ENCODE measurements at places on chromosomes 1 and 21.

DNA sequence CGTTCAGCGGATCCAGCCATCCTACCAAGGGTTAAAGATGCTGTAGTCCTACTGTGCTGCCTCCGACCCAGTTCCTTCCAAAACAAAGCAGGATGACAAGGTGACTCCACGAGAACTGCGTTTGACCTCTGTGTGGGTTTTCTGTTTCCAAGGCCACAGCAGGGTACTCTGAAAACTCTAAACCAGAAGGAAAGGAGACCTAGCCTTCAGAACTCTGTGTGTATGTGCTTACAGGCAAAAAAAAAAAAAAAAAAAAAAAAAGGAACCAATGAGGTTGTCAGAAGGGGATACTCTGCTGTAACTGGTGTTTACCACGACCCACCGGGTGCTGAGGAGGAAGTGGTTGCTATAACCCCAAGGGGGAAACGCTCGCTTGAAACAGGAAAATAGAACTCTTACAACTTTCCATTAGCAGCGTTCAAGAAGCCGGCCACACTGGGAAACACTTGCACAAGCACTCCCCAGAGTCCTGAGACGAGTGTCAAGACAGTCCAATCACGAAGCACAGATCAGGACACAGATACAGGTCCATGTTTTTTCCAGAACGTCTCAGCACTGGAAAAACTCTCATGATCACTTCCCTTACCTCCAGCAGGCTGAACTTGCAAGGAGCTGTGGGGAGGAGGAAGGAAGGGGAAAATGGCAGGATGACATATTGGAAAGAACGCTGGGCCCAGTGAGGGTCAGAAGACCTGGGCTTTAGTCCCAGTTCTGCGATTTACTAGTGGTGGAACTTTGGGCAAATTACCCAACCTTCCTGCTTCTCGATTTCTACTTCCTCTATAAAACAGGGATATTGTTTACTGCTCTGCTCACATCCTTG is 64.0 kb downstream of the ITPKB start:
- DNase-seq, result no peak

GRCh38 chr1:201982082-201982622 is 296 bp upstream of the RNPEP start:
- DNase-seq, result peak; percentile 78

- no peak for DNase-seq
Observed at GRCh38 chr1:168206111-168206510, 19.7 kb upstream of the SFT2D2 start.

GRCh38 chr1:213759359-213760181 is 228.2 kb upstream of the PROX1 start:
- DNase-seq, result no peak

- DNase-seq, result peak; percentile 91
Observed at GRCh38 chr1:109546311-109547109, 1.9 kb upstream of the GNAI3 start.

- no peak for DNase-seq
Observed at GRCh38 chr1:166145499-166145898, 21.3 kb downstream of the FAM78B start.

- no peak for DNase-seq
Observed at GRCh38 chr1:3889936-3890335, 10.1 kb downstream of the C1orf174 start.

GRCh38 chr1:1182491-1183220 is 9.0 kb downstream of the TTLL10 start:
- DNase-seq, result peak; percentile 22

GRCh38 chr1:228905701-228906101 is 170.4 kb downstream of the RHOU start:
- DNase-seq, result no peak

DNA sequence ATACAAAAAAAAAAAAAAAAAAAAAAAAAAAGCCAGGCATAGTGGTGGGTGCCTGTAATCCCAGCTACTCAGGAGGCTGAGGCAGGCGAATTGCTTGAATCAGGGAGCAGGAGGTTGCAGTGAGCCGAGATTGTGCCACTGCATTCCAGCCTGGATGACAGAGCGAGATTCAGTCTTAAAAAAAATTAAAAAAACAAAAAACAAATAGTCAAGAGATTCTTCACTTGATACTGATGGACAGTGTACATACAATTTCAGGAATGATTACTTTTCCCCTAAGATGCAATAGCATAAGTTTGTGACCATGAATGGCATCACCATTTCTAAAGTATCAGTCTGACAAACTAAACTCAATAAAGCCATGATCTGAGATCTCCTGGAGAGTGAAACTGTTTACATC is 60.8 kb upstream of the IVNS1ABP start:
- no peak for DNase-seq

DNA sequence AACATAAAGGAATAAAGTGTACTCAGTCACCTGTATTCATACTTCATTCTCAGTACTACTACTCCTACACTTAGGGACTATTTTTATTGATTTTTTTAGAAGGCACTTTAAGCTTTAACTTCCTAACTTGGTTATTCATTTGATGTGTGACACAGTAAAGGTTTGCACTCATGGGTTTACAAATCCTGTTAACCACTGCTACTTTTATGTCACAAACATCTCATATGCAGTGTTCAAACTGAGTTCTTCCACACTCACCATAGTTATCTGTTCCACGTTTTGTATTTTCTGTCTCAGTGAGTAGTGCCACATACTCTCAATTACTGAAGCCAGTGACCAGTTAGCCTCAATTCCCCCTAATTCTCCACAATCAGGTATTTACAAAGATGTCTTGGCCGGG is 33.2 kb downstream of the RCOR3 start:
- DNase-seq, result no peak

DNA sequence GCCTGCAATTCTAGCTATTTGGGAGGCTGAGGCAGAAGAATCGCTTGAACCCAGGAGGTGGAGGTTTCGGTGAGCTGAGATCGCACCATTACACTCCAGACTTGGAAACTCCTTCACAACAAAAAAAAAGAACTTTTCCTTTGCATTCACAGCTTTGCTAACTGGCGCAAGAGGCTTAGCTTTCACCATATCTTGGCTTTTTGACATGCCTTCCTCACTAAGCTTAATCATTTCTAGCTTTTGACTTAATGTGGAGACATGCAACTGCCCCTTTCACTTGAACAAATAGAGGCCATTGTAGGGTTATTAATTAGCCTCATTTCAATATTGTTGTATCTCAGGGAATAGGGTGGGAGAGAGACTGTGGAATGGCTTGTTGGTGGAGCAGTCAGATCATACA is 8.7 kb downstream of the KPNA6 start:
- no peak for DNase-seq

GRCh38 chr1:110857964-110858948 is 14.7 kb upstream of the CD53 start:
- DNase-seq, result no peak

DNA sequence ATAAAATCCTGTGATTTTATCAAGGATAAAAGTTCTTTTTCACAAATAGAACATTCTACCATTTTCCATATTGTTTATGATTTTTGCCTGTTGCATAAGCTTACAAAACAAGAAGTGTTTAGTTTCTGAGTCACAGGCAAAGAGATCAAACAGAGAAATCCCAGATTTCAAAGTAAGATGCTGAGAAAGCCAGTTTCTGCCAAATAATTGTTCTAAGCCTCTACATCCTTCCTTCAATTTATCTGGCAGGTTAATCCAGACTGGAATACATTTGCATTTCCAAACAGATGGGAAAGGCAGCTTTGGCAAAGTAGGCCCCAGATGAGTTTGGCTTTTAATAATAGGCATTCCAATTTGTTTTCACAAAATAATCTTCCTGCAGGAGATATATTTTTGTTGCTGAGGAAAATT is 2.5 kb downstream of the SLC1A7 start:
- DNase-seq, result no peak

- DNase-seq, result peak; percentile 37
Observed at GRCh38 chr1:18109058-18109755, 1.6 kb downstream of the IGSF21 start.

- DNase-seq, result no peak
Observed at GRCh38 chr1:95321531-95321930, 87.5 kb downstream of the RWDD3 start.

GRCh38 chr1:117657031-117657430 is 51.2 kb downstream of the TENT5C start:
- DNase-seq, result no peak

DNA sequence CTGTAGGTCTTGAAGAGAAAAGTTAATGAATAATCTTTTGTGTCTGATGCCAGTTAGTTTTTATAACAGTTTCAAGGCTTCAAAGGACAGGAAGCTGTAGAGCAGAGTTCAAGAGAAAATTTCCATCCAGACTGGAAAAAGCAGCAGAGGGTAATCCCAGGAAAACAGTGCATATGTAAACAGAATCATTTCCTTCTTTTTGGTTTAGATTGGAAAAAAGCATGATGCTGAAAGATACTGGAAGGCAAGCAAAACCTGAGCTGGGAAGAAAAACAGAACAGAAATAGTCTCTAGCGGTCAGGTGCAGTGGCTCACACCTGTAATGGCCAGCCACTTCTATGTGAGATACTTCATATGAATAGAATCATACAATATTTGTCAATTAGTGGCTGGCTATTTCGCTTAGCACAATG is 71.9 kb downstream of the ZSWIM5 start:
- DNase-seq, result no peak

- no peak for DNase-seq
Observed at GRCh38 chr1:178376008-178376407, 120.8 kb downstream of the CLEC20A start.

DNA sequence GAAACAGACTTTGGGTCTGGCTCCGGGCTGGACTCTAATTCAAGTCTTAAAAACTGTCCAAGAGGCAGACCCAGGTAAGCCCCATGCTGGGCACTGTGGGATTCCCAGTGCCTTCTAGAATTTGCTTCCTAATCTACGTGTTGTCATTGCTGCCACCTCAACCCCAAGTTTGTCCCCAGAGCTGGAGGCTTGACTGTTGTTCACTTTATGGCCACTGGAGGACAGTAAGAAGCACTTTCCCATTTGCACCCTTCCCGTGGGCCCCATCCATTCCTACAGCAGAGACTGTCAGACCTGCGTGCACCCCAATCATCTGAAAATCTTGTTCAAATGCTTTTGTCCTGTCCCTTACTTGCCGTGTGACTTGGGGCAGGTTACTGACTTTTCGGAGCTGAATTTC is 29.4 kb upstream of the VASH2 start:
- no peak for DNase-seq

- DNase-seq, result no peak
Observed at GRCh38 chr1:78759881-78760280, 110.2 kb downstream of the IFI44 start.

GRCh38 chr21:20902998-20903397 is 95.2 kb upstream of the NCAM2 start:
- DNase-seq, result no peak
